ENCODE measurements at places on chromosomes 11 and 22.

- DNase-seq = no peak
Observed at GRCh38 chr11:108960501-108960900, 295.6 kb downstream of the DDX10 start.

GRCh38 chr22:19816372-19817119 is 38.1 kb downstream of the GNB1L start:
- DNase-seq = no peak

DNA sequence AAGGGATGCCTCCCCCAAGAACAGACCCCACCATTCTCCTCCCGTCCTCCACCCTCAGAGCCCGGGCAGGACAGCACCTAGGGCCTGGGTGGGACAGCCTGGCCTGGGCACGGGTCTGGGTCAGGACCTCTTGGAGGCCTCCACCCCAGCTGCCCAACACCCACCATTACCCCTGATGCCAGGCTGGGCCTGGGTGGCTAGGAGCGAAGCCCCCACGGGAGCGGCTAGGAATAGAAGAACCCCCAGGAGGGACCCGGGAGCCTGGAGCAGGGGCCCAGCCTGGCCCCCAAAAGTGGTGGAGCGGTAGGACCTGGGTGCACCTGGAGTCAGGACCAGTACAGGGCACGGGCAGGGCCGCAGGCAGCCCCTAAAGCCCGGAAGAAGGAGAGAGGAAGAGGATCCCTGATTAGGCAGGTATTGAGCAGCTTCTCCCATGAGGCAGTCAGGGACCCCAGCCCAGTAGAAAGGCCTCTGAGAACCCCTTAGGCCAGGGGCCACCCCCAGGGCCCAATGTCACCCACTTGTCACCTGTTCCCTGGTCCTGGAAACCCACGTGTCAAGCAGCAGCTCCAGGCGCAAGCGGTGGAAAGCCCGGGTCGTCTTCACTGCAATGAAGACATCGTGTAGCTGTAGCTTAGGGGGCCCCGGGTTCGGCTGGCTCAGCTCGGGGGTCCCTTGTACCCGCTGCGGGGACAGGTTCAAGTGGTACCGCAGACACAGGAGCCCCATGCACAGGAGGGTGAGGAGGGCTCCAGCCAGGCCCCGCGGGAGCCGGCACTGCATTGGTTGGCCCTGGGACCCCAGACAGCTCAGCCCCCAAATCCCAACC is 575 bp downstream of the MFNG start:
- DNase-seq = no peak

DNA sequence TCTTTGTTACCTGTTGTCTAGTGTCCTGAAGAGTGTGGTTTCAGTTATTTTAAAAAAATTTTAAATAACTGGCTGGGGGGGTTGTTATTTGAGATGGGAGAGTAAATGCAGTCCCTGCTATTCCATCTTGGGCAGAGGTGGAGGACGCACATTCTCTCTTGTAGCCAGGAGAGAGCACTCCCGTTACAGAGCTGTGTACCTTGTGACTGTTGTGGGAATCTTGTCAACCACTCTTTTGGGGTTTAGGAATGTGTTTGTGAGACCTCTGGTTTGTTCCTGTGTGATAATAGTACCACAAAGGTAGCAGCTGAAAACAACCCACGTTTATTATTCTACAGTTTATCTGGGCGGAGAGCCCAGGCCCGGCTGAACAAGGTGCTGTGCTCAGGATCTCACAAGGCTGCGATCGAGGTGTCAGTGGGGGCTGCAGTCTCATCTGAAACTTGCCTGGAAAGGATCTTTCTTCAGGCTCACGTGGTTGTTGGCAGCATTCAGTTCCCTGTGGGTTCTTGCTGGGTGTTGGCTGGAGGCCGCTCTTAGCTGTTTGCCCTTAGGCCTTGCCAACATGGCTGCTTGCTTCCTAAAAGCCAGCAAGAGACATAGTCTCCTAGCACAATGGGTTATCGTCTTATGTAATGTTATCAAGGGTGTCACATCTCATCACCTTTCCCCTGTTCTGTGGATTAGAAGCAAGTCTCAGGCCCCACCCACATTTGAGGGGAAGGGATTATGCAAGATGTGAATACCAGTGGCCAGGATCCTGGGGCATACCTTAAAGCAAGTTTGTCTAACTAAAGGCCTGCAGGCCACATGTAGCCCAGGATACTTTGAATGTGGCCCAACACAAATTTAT is 20.6 kb downstream of the IGHMBP2 start:
- no peak for DNase-seq

DNA sequence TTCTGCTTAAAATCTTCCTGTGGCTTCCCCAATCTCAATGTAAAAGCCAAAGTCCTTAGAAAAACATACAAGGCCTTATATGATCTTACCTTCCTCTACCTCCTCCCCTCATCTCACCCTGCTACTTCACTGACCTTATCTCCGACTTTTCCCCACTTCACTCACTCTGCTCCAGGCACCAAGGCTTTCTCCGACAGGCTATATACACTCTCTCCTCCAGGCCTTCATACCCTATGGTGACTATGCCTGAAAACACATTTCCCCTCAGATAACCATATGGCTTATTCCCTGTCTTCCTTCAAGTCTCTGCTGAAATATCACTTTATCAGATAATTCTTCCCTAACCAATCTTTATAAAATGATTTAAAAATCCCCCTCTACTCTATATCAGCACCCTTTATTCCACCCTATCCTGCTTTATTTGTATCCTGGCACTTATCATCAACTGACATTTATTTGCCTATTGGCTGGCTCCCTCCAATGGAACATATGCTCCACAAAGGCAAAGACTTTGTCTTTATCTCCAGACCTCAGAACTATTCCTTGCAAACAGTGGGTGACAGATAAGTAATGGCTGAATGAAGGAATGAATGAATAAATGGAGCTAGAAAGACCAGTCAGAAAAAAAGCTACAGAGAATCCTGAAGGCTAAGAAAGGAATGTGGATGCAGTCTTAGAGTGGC is 52.7 kb downstream of the PAK1 start:
- no peak for DNase-seq

GRCh38 chr11:15275141-15275540 is 160.4 kb downstream of the INSC start:
- no peak for DNase-seq

DNA sequence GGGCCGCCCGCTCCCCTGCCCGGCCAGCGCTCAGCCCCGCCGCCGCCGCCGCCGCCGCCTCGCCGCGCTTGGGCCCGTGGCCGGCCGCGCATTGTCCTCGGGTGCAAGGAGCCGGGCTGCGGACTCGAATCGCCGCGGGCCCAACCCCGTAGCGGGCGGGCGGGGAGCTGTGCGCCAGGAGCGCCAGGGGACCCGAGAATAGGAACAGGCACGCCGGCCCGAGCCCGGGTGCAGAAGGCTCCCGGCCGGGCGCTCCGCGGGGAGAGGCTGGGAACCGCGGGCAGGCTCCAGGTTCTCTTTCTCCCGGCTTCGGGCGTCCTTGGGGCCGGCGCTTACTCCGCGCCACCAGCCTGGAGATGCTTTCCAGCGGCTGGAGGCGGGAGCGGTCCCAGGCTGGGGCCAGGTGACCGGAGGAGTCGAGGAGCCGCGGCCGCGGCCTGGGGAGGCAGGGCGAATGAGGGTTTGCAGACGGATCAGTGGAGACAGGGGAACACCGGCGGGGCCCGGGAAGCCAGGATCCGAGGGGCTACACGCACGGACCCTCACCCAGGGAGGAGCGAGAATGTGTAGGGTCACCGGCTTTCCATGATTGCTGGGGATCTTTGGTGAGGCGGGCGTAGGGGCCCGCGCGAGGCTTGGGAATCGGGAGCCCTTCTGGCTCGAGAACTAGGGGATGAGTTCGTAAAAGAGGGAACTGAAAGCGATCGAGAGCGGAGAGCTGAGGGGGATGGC is 726 bp downstream of the PKNOX2 start:
- DNase-seq = no peak

GRCh38 chr11:38990139-38990538 is 2392.1 kb upstream of the RAG2 start:
- DNase-seq = no peak
